ENCODE measurements at places on chromosomes 3 and 15. TPM values are rescaled to one million over a fixed set of nuclear protein-coding genes. Genes with fewer than 3 reads are reported as not detected.

DNA sequence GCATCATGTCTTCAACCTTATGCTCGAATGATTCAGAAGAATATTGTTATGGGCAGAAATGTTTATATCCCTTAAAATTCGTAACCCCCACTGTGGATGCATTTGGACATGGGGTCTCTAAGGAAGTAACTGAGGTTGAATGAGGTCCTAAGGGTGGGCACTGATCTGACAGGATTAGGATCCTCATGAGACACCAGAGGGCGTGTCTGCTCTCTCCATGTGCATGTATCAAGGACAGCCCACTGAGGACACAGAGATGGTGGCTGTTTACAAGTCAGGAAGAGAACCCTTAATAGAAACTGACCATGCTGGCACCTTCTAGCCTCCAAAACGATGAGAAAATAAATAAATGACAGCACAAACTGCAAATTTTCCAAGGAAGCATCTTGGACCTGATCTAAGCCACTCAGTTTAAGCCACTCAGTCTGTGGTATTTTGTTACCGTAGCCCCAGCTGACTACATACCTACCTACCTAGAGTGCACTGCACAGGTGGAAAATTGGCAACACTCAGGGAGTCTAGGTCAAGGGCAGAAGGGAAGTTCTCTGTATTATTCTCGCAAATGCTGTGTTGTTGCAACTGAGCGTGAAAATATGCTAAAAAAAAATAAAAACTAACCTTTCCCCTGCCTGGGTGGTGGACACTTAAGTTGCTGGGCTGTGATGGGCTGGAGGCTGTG is 126.6 kb downstream of the TJP1 start:
- no peak overlapping the region for H3K4me3 ChIP-seq
- no peak for DNase-seq
- no peaks in the 10 kb centered on the region for H3K27me3 ChIP-seq
- peaks cover 5% of the 10 kb centered on the region for H3K4me1 ChIP-seq

DNA sequence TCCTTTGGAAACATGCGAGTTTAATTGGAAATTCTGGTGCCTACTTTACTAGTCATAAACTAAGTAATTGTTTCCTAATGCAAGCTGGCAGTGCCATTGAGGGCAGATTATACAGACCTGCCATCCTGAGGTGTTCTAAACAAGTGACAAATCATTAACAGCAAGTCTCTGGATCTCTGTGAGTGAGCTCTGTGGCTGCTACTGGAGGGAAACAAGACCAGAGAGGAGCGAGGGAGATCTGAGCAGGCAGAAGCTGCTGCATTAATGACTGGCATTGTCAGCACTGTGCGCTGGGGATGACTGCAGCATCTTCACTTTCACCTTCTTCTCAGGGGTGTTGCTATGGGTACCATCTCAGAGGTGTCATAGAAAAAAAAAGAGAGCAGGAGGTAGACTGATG is 308.4 kb upstream of the DPH6 start:
- H3K27ac ChIP-seq, result no peak overlapping the region
- no peak overlapping the region for H3K4me3 ChIP-seq
- H3K27me3 ChIP-seq, result no peaks in the 10 kb centered on the region
- no peaks in the 10 kb centered on the region for H3K36me3 ChIP-seq

DNA sequence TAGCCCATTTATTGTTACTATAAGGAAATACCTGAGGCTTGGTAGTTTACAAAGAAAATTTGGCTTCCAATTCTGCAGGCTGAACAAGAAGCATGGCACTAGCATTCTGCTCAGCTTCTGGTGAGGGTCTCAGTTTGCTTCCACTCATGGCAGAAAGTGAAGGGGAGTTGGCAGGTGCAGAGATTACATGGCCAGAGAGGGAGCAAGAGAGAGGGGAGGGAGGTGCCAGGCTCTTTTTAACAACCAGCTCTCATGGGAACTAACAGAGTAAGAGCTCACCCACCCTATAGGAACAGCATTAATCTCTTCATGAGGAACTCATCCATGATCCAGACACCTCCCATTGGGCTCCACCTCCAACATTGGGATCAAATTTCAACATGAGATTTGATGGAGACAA is 437.9 kb downstream of the CHL1 start:
- no peaks in the 10 kb centered on the region for H3K27me3 ChIP-seq
- DNase-seq, result no peak
- no peaks in the 10 kb centered on the region for H3K36me3 ChIP-seq
- no peaks in the 10 kb centered on the region for H3K4me1 ChIP-seq
- no peak overlapping the region for H3K27ac ChIP-seq

DNA sequence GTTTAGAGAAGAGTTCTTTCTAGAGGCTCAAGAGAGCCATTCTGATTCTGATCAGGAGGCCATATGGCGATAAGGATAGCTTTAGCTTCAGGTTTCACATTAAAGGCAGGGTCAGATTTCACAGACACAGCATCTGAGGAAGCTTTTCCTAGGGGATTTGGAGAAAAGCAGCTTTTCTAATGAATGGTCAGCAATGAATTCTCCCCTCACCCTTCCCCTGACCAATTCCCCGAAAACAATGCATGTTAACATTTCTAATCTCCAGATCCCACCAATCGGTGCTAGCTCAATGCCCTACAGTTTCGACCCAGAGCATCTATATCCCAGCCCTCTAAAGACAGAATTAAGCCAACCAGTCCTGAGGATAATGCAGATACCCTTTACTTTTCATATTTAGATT is 9.8 kb downstream of the AGBL1 start:
- H3K36me3 ChIP-seq, result no peaks in the 10 kb centered on the region
- H3K4me3 ChIP-seq, result no peak overlapping the region
- H3K4me1 ChIP-seq, result no peaks in the 10 kb centered on the region
- no peak overlapping the region for H3K27ac ChIP-seq
- no peaks in the 10 kb centered on the region for H3K27me3 ChIP-seq

DNA sequence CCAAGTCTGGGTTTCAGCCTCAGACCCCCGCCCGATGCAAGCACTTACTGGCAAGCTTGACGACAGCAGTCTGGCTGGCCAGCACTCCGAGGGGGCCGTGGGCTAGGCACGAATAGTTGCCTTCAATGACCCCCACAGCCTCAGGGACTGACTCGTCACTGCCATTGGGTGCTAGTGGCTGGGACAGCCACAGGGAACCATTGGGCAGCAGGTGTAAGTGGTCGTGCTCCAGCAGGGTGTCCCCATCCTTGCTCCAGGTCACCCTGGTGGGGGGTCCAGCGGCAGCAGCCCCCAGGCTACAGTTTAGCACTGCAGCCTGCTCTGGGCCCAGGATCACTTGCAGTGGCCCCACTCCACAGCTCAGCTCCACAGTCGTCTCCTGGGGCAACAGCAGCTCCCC is 11.8 kb downstream of the IGDCC4 start:
- DNase-seq, result no peak
- H3K27ac ChIP-seq, result no peak overlapping the region
- H3K27me3 ChIP-seq, result no peaks in the 10 kb centered on the region
- H3K4me3 ChIP-seq, result no peak overlapping the region
- peaks cover 32% of the 10 kb centered on the region for H3K4me1 ChIP-seq
- H3K36me3 ChIP-seq, result peaks cover 12% of the 10 kb centered on the region

- H3K4me3 ChIP-seq, result no peak overlapping the region
- no peak overlapping the region for H3K27ac ChIP-seq
- no peaks in the 10 kb centered on the region for H3K36me3 ChIP-seq
- H3K27me3 ChIP-seq, result no peaks in the 10 kb centered on the region
Measured at GRCh38 chr3:114626751-114627150, 332.9 kb downstream of the TIGIT start.

DNA sequence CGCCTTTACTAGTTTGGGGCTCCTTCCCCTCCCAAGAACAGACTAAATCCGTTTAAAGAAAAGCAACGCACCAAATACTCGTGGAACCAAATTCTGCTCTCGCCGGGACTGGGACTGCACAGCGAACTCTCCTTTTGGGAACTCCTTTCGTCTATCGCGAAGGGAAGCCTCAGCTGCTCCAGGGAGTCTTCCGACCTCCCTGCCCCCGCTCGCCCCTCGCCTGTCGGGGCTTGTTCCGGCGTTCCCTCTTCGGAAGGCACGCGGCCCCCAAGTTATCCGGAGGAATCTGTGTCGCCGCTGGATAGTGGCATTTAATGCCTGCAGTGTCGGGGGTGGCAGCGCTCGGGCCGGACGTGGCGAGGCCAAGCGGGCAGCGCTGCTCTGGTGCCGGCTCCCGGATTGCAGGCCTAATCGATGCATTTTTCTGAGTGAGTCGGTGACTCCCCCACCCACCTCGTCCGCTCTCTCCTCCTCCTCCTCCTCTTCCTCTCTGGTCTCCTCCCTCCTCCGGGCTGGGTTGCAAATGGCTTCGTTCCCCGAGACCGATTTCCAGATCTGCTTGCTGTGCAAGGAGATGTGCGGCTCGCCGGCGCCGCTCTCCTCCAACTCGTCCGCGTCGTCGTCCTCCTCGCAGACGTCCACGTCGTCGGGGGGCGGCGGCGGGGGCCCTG is at the start of gene TRIM71:
TSS of gene TRIM71 (plus strand) at position 440 of the 671 bp plus-strand sequence. CDS start at position 524, 84 bp downstream.
- peaks cover 60% of the 10 kb centered on the region for H3K27me3 ChIP-seq
- H3K27ac ChIP-seq, result no peak within 1 kb of the TSS
- H3K4me3 ChIP-seq, result peak within 1 kb of the TSS; percentile 50
- peak; percentile 56 for DNase-seq
- peaks cover 37% of the 10 kb centered on the region for H3K4me1 ChIP-seq
- no peaks in the 10 kb centered on the region for H3K36me3 ChIP-seq

GRCh38 chr15:99447497-99448371 is 118.0 kb upstream of the MEF2A start:
- no peak for DNase-seq
- peaks cover 37% of the 10 kb centered on the region for H3K4me1 ChIP-seq
- no peaks in the 10 kb centered on the region for H3K36me3 ChIP-seq
- H3K27ac ChIP-seq, result no peak overlapping the region

DNA sequence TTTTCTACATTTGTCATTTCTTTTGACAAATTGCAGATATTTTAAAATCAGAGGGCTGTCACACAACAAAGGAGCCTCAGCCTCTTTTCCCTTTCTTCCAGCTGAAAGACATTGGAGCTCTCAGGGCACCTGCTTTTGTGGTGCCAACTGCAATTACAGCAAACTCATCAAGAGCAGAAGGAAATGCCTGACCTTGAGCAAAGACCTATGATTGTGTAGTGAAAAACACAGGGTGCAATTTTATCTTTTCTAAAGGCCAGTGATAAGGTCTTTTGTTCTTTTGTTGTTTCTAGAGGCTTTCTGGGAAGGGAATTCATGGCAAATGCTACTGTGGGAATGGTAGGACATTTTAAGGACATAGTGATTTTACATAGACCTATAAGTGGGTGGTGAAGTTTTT is 214.3 kb downstream of the OXSM start:
- H3K4me1 ChIP-seq, result no peaks in the 10 kb centered on the region
- H3K4me3 ChIP-seq, result no peak overlapping the region

- no peak overlapping the region for H3K4me3 ChIP-seq
- H3K27me3 ChIP-seq, result no peaks in the 10 kb centered on the region
- H3K36me3 ChIP-seq, result no peaks in the 10 kb centered on the region
- no peaks in the 10 kb centered on the region for H3K4me1 ChIP-seq
Measured at GRCh38 chr15:63029676-63030075, 12.9 kb upstream of the TPM1 start.

DNA sequence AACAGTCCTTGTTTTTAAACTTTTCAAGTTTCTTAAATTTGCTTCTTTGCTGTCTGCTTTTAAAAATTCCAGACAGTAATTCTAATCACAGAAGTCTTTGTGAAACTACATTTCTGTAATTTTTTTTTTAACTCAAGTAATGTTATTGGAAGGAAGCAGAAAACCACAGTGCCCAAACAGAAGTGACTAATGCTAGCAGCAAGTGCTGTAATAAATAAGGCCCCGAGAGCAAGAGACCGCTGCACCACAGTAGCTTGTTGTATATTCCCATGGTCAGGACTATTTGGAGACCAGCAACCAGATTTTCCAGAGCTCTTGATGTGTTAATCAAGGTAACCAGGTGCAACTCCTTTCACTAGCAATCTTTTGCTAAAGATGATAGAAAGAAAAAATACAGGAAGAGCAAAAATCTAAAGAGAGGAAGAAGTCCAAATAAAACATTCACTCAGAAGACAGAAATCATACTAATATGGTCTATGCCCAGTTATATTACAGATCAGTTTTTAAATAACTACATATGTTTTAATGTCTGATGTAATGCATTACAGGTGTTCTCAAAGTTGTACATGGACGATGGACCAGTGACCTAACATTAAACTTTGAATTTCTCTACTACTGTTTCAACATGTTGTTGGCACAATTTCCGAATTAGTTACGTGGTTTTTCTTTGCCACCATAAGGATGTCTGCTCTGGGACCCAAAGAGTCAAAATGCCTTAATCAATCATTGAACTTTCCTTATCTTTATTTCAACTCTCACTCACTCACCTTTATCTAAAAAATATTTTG is 36.4 kb downstream of the WWTR1 start:
- H3K27me3 ChIP-seq, result no peaks in the 10 kb centered on the region
- peak overlapping the region; percentile 20 for H3K27ac ChIP-seq
- H3K4me3 ChIP-seq, result no peak overlapping the region
- peaks cover 3% of the 10 kb centered on the region for H3K4me1 ChIP-seq

- no peak overlapping the region for H3K4me3 ChIP-seq
- peaks cover 3% of the 10 kb centered on the region for H3K36me3 ChIP-seq
Measured at GRCh38 chr15:22808240-22808639, 21.8 kb downstream of the NIPA1 start.

GRCh38 chr3:195447201-195447600 is 4.4 kb upstream of the ACAP2 start:
- no peak overlapping the region for H3K4me3 ChIP-seq
- H3K27ac ChIP-seq, result no peak overlapping the region
- no peaks in the 10 kb centered on the region for H3K36me3 ChIP-seq
- DNase-seq, result no peak
- no peaks in the 10 kb centered on the region for H3K27me3 ChIP-seq
- H3K4me1 ChIP-seq, result no peaks in the 10 kb centered on the region

GRCh38 chr3:113897373-113897777 is 50.4 kb upstream of the ZDHHC23 start:
- H3K4me3 ChIP-seq, result no peak overlapping the region
- no peak for DNase-seq
- H3K36me3 ChIP-seq, result no peaks in the 10 kb centered on the region
- H3K27ac ChIP-seq, result no peak overlapping the region
- no peaks in the 10 kb centered on the region for H3K27me3 ChIP-seq

DNA sequence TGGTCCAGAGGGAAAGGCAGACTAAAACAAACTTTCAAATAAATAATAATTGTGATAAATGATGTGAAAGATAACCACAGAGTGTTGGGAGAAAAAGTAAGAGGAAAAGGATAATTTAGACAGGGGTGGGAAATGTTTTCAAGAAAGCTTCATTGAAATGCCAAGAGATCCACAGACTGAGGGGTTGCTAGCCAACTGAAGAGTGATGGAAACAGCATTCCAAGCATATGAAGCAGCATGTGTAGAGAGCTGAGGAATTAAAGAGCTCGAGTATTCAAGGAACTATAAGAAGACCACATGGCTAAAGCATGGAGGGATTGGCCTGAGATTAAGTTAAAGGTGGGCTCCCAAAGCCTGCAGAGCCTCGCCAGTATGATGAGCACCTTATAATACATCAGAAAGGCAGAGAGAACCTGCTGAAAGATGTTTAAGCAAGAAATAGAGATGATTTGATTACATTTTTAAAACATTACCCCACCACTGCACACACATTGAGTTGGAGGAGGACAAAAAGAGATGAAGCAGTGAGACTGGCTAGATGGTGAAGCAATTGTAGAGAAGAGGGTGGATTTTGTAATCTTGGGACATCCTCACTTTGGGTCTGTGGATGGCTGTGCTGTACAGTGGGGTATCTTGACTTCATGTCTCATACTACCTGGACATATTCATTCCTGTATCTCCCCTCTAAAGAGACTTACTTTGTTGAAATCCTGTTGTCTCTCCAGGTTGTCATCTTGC is 100.8 kb downstream of the STAC start:
- peaks cover 2% of the 10 kb centered on the region for H3K36me3 ChIP-seq
- H3K27me3 ChIP-seq, result no peaks in the 10 kb centered on the region
- H3K27ac ChIP-seq, result no peak overlapping the region
- no peak for DNase-seq

Gene FAM174B
- total RNA-seq, result 9.9 TPM

Gene FAM107A
- 15.2 TPM for total RNA-seq

Gene GOLGA6B
- total RNA-seq, result not detected

Gene PLA2G4D
- total RNA-seq, result 0.10 TPM

Gene SLC12A8
- 4.9 TPM for total RNA-seq

Gene SERINC4
- not detected for total RNA-seq

Gene ST3GAL6
- 14.2 TPM for total RNA-seq

Gene SEMA4B
- 12.5 TPM for total RNA-seq

Gene ZPLD1
- 0.11 TPM for total RNA-seq

Gene STAB1
- 38.3 TPM for total RNA-seq

Measured in spinal cord (tissue), 10 donors.